CD4-positive, alpha-beta T cell treated with Interleukin-1 beta for 1 hour (primary cell): ENCODE measurements at places on chromosomes 4 and X.

DNA sequence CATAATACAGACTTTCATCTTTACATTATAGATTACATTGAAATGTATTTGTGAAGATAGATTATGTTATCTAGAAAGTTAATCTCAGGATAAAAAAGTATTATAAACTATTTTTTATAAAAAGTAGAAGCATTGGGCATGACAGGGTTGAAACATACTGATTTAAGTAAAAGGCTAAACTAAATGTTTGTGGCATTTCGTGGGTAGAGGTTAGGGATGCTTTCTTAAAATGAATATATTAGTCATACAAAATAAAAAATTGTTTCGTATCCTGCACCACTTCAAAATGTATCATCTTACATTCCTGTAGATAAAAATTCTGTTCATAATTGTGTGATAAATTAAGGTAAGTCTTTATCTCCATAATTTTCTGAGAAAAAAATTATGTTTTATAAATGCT is 603.6 kb downstream of the SPRY1 start:
- no peak for DNase-seq

DNA sequence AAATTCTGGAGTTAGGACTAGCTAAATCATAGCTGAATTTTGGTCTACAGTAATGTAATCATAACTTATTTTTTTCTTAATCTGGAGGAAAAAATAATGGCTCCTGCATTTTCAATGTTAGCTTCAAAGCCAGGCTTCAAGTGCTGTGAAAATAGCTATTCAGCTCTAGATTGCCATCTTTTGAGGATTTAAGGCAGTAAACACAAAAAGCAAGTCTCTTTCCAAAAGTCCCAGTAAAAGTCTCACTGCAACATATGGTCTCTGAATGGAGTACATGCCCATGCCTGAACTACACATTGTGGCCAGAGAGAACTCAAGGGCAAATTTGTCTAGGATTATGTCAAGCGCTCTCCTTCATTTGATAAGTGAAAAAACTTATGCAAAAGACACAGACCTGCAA is 720.9 kb downstream of the FSTL5 start:
- no peak for DNase-seq

- no peak for DNase-seq
Observed at GRCh38 chrX:2548711-2549423, 48.1 kb upstream of the DHRSX start.

DNA sequence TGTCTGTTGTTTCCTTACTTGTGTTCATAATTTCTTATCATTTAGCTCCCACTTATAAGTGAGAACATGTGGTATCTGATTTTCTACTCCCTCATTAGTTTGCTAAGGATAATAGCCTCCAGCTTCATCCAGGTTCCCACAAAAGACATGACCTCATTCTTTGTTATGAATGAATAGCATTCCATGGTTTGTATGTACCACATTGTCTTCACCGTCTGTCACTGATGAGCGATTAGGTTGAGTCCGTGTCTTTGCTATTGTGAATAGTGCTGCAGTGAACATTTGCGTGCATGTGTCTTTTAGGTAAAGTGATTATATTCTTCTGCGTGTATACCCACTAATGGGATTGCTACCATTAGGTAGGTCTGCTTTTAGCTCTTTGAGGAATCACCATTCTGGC is 624.3 kb upstream of the EPHA5 start:
- no peak for DNase-seq

- DNase-seq: no peak
Observed at GRCh38 chr4:40916218-40916555, 166.4 kb downstream of the NSUN7 start.

DNA sequence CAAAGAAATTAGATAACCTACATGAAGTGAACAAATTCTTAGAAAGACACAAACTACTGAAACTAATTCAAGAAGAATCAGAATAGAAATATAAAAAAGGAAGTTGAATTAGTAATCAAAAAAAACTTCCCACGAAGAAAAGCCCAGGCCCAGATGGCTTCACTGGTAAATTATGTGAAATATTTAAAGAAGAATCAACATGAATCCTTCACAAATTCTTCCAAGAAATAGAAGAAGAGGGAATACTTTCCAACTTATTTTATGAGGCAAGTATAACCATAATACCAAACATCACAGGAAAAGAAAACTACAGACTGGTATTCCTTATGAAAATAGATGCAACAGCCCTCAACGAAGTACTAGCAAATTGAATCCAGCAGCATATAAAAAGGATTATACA is 30.7 kb downstream of the MOSPD2 start:
- no peak for DNase-seq

GRCh38 chr4:152478461-152479237 is 57.2 kb downstream of the FBXW7 start:
- DNase-seq: no peak

GRCh38 chr4:78337244-78338020 is 214.1 kb upstream of the ANXA3 start:
- DNase-seq: no peak

DNA sequence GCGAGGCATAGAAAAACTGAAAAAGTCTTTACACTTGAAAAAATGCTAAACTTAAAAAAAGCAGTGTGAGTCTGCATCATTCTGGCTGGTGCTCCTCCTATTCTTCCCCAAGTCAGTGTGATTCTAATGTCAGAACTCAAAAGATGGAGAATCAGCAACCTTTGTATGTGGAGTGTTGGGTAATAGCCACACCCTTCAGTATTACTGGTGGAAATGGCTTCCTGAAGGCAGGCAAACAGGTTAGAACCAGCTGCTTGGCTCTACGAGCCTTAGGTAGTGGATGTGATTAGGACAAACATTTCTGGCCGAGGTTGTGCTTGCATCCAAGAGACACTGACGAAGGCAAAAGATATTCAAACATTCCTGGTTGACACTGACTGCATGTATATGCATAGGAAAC is 353.4 kb upstream of the TACR3 start:
- DNase-seq: no peak
